Fibroblast of skin of left biceps (primary cell): ENCODE measurements at places on chromosomes 12 and 14.

DNA sequence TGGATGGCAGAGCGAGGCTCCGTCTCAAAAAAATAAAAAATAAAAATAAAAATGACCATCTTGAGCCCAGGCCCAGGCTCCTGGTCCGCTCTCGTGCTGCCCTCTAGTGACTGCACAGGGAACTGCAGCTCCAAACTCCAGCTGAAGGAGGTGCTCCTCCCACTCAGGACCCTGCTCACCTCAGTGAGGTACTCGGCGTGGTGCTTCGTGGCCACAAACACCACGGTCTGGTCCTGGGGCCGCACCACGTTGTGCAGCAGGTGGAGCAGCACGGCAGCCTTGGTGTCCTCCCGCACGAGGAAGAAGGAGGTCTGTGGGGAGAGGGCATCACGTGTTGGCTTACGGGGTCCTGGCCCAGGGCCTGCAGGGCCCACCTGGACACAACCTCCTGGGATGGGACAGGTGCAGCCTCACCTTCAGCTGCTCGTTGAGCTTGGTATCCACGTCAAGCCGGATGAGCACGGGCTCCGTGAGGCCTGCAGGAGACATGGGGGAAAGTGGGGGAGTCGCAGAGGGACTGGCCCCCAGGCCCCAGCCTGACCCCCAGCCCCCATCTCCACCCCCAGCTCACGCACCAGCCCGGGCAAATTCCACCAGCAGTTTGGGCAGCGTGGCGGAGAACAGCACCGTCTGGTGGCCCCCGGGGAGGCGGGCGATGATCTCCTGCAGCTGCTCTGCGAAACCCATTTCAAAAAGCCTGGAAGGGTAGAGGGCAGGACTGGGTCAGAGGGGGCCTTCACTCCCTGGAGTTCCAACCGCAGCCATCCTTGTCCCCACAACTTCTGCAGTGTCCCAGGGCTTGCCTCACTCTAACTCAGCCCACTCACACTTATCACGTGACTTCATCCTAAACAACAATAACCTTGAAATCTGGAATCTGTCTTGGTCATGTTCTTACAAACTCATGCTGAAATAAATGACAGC, 10.6 kb downstream of the DDX54 start:
- DNase-seq: no peak

GRCh38 chr12:10025236-10025635, 5.2 kb upstream of the CLEC9A start:
- no peak for DNase-seq

DNA sequence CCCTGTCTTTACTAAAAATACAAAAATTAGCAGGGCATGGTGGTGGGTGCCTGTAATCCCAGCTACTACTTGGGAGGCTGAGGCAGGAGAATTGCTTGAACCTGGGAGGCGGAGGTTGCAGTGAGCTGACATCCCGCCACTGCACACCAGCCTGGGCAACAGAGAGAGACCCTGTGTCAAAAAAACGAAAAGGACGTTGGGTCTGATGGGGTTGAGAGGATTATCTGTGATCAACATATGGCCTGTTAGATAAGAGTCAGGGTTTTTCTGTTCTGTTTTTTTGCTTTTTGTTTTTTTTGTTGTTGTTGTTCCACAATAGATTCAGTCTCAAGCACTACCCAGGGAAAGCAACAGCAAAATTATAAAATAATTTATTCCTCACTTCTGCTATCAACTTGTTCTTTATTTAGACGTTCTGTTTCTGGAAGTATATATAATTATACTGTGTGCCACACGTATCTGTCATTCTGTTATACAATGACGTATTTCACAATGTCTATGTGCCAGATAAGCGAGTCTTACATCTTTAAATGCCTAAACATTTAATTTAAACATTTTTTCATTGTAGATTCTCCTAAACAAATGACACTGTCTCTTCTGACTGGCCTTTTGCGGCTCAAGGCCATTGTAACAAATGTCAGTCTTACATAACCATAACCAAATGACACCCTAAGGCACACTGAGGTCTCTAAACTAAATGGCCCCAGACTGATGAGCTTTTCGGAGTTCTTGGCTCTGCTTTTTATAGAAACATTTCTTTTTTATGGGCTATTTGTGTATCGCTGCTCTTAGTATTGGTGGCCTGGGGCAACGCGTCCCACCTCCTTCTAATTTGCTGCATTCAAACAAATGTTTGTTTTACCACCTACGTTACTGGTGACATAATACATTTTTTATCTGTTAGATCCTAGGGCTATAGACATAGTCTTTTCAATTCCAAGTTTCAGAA, 7.2 kb upstream of the P2RX4 start:
- DNase-seq: no peak

GRCh38 chr12:120887253-120888043, 16.7 kb downstream of the SPPL3 start:
- no peak for DNase-seq

- DNase-seq: no peak
These were observed 10.0 kb upstream of the SNRPF start for GRCh38 chr12:95848575-95849388.

GRCh38 chr12:28951935-28952334, 197.1 kb upstream of the FAR2 start:
- no peak for DNase-seq
